Myocyte (in vitro differentiated cells): ENCODE measurements at places on chromosomes 1 and 21.

DNA sequence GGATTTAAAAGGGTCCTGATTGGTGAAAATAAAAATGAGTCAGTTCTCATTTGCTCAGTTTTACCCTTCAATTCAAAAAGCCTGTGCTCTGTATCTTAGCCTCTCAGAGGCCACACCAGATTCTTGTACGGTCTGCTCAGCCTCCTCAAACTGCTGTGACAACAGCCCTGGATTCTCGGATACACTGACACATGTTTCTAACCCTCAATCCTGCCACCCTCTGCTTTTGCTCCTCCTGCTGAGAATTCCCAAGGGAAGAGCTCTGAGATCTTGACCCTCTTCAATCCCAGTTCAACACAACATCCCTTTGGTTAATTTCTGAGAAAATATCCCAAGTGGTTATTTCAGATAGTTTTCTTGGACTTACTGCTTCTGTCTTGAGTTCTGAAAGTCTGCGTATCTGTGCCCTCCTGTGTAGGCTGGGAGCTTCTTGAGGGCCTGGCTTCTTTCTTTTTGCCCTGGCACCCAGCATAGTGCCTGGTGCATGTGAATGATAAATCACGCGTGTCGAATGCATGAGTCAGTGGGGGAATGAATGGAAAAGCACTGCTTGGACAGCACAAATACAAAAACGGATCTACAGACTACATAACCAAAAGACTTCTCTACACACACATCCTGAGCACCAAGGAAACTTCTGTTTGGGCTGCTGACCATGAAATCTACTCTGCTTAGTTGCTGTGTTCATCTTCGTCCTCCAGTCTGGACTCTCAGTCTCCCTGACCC, 24.5 kb downstream of the IRF2BP2 start:
- peak; percentile 80 for DNase-seq

DNA sequence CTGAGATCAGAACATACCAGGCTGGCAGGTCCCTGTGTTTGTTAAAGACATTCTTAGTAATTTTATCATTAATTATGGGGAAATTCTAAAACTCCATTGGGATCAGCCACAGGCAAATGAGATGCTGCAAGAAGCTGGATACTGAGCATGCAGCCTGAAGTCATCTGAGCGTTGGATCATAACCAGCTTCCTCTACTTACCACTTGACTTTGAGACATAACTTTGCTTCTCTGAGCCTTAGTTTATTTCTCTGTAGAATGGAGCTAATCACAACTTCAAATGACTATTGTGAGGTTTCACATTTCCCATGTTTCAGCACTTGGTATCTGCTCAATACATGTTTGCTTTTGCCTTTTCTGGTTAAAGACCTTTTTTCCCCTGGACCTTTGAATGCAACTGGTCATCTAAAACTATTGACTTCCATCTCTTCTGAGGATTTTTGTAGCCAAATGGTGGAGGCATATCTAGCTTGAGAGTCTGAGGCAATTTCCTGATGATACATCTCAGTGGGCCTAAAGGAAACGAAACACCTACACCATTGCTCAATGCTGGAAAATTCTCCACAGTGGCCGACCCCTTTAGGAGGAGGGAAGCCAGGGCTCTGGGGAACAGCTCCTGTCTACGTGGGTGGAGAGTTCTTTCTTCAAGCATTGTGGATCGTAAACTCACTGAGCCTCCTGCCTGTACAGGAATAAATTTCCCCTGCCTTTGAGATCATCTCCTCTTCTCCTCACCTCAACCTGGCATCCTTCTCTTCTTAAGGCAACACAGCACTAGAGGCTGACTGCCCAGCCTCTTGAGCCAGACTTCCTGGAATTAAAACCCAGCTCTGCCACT, 109.1 kb upstream of the HOOK1 start:
- DNase-seq, result no peak

DNA sequence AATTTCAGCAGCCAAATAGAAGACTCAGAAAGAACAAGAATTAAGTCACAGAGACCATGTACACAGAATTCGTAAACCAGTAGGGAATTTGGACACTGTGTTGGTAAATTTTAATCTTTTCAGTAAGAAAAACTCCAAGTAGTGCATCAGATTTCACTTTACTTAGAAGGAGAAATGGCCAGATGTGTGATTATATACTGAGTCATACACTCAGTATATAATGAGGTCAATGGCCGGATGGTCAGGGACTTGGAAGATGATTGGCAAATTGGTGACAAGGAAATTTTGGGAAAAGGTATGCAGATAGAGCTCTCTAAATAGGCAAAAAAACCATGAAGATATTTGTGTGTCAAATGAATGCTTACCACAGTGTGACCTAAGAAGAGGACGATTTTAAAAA, 399.8 kb upstream of the LRRC7 start:
- DNase-seq, result no peak

DNA sequence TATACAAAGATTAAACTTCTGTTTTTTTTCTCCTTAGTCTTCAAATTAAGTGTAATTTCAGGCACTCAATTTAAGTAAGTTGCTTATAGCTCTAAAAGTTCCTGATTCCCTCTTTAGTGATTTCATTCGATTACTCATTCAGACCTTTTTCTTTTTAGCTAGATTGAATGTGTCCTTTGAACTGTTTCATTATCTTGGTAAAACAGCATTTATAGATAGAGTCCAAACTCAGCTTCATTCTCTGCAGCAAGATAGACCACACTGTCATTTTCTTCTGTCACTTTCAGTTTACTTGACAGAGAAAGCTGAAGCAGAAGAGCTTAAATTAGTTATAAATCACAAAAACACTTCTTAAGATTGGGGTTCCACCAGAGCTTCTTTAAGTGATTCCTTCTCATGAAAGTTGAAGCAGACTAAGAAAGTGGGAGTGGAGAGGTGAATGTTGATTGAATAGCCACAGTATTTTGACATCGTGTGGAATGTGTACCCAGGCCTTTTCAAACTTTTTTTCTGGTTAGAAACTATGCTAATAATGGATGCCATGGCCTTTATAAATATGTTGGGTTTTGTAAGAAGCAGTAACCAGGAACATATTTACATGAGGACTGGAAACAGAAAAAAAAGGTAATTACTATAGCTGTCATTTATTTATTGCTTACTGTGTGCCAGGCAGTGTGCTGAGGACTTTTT, 52.2 kb downstream of the ZBTB40 start:
- peak; percentile 27 for DNase-seq

- no peak for DNase-seq
Observed at GRCh38 chr1:13967707-13968106, 267.7 kb downstream of the PRDM2 start.

DNA sequence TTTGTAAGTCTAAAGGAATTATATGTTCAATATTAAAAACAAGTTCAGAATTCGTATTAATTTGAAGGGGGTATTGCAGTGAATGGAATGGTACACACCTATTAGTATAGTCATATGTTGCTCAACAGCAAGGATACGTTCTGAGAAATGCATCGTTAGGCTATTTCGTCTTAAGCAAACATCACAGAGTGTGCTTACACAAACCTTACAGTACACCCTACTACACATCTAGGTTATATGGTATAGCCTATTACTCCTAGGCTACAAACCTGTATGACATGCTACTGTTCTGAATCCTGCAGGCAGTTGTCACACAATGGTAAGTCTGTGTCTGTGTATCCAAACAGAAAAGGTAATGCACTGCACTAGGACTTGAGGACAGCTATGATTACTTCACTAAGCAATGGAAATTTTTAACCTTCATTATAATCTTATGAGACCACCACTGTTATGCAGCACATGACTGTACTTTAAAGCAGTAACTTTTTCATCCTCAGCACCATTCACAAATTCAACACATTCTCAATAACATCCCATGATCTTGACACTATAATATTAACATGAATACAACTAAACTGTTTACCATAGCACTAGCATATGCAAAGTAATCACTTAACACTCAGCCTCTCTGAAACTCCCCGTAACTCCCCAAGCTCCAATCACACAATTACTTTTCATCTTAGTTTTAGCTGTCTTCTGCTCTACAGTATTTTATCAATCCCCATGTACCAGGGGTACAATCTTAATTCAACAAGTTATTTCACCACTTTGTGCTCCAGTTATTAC, 14.4 kb upstream of the PSMG1 start:
- DNase-seq, result no peak

DNA sequence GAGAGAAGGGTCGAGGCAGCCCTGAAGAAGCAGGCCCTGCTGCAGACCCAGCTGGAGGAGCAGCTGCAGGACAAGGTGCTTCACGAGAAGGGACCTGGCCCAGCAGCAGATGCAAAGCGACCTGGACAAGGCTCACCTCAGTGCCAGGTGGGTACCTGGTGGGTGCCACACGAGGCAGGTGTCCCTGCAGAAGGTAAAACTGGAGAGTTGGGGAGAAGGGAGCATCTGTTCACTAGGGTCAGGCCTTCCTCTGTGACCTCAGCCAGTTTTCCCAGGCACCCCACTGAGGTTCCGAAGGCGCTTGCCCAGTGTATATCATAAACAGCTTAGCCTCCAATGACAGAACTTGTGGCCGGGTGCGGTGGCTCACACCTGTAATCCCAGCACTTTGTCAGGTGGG, 5.5 kb upstream of the NBPF3 start:
- no peak for DNase-seq

DNA sequence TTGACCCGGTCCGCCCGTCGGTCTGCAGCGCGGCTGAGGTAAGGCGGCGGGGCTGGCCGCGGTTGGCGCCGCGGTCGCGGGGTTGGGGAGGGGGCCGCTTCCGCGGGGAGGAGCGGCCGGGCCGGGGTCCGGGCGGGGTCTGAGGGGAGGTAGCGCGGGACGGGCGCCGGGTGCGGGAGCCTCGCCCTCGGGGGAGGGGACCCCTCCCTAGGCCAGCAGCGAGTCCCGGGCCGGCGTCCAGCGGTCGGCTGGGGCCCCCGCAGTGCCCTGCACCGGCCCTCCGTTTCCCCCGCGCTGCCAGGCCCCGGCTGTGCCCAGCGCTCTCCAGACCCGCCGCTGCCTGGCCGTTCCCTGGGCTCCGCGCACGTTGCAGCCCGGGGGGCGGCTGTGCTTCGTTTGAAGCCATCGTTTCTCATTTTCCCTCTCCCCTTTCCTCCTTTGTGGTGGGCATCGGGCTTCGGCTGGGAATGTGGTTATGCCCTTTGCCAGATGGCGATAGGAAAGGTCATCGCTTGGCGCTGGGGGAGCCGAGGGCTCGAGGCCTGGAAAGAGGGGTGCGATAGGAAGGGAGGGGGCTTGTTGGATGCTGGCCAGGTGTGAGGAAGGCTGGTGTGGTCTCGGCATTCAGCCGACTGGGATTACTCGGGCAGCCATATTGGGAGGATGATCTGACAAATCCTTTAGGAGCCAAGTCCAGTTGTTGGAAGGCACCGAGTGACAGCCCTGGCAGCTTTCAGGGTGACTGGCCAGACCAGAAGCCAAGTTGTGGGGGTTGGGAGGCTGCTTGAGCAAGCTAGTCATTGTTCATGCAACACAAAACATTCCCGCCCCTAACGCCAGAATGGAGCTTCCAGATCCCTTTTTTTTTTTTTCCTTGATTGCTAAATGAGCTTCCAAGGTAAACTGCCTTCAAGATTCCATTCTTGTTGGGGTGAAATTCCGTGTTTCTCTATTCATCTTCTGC, 753 bp downstream of the KIF1B start:
- peak; percentile 98 for DNase-seq

DNA sequence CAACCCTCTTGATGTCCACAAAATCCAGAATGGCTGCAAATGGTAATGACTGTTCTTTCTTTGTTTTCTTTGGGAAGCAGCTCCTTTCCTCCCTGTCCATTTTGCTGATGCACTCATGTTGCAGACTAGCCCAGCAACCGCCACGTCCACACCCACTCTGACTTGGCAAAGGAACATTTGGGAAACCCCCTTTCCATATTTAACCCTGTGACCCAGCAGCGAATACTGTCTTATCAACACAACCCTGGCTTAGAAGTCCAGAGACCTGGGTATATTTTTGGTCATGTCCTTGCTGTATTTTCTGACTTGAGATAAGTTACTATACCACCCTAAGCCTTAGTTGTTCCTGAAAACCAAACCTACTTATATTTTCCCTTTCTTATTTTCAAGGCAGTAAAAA, 18.1 kb upstream of the SHE start:
- DNase-seq, result peak; percentile 52

GRCh38 chr1:67372898-67373297, 57.3 kb downstream of the SERBP1 start:
- DNase-seq, result no peak

DNA sequence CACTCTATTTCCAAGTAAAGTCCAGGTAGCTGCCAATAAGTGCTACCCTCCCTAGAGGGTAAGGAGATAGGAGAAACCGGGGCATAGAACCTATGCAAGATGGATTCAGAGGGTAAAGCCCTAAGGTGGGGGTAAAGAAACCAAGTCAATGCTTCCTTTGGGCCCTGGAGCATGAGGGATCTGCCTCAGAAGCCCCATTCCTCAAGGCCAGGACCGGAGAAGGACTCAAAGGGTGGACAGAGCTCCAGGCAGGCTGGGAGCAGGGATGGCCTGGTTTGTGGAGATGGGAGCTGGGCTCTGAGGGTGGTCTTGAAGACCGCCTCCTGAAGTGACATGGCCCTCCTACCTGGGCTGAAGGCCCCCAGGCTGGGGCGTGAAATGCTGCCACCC, 3.9 kb downstream of the EPHA2 start:
- no peak for DNase-seq

DNA sequence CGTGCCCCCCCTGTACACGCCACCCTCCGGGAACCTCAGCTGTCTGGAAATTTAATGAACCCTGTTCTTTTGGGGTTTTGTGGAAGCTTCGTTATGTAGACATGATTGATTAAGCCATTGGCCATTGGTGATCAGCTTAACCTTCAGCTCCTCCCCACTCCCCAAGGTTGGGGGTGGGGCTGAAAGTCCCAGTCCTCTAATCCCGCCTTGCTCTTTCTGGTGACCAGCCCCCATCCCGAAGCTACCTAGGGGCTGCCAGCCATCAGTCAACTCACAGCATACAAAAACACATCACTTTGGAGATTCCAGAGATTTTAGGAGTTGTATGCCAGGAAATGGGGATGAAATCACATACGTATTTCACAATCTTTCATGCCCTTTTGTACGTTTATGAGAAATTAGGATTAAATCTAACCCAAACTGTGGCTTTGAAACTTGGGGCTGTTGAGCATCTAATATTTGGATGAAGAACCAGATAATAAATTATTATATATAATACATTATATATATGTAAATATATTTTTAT, 52.3 kb downstream of the BACE2 start:
- no peak for DNase-seq

DNA sequence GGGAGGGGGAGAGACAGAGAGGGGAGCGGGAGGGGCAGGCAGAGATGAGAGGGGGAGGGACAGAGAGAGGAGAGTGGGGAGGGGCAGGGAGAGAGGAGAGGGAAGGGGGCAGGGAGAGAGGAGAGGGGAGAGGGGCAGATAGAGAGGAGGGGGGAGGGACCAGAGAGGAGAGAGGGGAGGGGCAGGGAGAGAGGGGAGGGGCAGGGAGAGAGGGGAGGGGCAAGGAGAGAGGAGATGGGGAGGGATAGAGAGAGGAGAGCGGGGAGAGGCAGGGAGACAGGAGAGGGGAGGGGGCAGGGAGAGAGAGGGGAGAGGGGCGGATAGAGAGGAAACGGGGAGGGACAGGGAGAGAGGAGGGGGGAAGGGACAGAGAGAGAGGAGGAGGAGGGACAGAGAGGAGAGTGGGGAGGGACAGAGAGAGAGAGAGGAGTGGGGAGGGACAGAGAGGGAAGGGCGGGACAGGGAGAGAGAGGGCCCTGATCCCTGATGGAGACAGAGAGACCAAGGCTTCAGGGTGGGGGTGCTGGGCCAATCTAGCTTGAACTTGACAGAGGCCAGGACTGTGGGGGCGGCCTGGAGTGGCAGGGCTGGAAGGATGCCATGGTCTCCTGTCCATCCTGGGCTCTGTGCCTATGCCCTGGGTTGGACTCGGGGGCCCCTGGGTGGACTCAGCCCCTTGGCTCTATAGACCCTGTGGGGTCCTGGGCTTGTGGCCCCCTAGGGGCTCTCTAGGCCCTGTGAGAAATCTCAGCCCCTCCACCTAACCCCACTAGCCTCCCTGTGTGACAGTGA, 43.6 kb downstream of the DMRTB1 start:
- no peak for DNase-seq

- DNase-seq, result peak; percentile 72
Observed at GRCh38 chr1:67590329-67590728, 94.7 kb upstream of the GADD45A start.
